Activated CD4-positive, alpha-beta T cell treated with anti-CD3 and anti-CD28 coated beads, Interleukin-2, amount 10 ng/mL, durations not matched to agents 7 days and 5 days (primary cell): ENCODE measurements at places on chromosomes 7 and 10.

DNA sequence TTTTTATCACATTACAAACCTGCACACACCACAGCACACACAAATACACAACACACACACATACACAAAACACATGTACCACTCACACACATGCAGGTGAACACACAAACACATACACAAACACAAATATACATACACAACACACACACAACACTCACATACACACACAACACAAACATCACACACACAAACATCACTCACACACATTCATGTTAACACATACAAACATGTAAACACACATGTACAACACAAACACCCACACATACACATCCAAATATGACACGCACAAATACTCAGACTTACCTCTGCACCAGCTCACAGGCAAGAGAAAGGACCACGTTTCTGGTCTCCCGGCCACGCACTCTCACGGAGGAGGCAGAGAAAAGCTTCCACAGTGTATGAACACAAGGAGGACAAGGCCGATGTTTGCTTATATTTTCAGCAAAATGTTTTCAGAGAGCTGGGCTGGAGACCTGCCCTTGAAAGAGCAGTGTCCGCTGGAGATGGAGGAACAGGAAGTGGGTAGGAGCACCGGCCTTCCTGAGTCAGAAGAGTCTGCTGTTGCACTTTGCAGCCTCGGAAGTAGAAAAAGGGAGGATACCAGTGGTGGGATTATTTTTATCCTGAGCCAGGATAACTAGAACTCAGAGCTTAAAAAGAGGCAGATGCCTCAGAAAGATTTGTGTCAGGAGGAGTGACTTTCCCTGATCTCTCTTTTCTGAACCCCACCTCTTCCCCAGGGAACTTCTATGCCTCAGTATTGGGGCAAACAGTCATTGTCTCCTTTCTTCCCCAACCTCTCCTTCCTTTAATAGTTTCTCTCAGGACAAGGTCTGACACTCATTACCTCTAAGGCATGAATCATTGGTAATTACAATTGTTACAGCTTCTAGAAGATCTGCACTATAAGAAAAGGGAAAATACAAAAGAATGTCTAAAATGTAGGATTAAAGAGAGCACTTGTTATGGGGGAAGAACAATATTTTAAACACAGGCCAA lies at the start of gene GIMAP6:
Gene GIMAP6, minus strand, starts transcription at position 520 of the 999 bp plus-strand sequence. CDS start 2,243 bp downstream, outside the sequence.
- peak; percentile 57 for DNase-seq

GRCh38 chr10:70688828-70689227 lies 16.5 kb downstream of the ADAMTS14 start:
- no peak for DNase-seq

DNA sequence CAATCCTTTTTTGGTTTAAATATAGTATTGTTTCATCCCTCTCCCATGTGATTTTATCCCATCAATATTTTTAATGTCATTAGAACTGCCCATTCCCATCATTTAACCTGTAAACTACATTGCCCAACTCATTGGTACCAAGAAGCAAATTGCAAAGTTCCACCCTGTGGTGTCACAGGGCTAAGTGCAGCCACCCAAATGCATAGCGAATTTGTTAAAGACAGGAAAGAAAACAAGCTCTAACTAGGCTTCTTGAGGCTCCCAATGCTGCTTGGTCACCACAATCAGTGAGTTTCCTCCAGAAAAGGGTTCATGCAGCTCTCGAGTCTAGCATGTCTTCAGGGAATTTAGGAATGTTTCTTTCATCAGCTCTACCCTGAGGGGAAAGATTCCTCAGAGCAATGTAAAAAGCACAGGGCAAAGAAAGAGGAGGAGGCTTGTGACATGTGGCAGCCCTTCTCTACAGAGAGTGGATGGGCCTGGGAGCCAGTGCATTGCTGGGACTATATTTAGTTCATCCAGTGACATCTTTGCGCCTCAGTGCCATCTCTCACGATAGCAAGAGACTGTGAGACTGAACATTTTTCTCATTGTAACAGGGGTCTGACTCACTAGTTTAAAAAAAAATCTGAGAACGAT lies 58.1 kb downstream of the CAV1 start:
- no peak for DNase-seq

GRCh38 chr7:141585592-141586510 lies 34.6 kb downstream of the AGK start:
- no peak for DNase-seq

- DNase-seq: no peak
These were observed 201.3 kb downstream of the SEMA3E start for GRCh38 chr7:83447681-83448080.

DNA sequence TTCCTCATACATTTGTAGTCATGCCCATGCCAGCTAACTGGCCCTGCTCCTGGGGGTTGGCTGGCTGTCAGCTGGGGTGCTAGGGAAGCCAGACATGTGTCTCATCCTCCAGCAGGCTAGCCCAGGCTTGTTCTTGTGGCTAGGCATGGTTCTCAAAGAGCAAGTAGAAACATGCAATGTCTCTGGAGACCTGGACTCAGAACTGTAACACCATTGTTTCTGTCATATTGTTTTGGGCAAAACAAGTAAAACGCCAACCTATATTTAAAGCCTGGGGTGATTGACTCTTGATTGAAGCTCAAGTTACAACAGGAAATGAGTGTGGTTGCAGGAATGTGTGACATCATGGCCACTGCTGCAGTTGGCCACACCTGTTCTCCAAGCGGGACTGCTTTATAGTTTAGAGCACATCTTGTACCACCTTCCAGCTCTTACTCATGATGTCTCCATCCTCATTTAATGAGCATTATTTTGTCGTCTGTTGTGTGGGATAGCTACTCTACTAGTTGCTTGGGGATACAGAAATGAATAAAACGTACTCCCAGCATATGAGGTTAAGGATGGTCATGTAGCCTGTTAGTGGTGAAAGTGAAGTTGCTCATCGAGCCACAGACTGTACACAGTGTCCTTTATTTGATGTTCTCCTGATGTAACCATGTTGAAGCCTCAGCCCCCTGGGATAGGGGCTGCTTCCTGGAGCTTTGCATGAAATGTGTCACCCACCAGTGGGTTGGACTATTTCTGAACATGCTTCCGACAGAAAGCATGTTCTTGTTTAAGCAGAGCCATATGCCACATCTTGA lies 168.4 kb downstream of the SORCS3 start:
- DNase-seq: no peak
